ENCODE measurements at places on chromosomes 2 and 18.

DNA sequence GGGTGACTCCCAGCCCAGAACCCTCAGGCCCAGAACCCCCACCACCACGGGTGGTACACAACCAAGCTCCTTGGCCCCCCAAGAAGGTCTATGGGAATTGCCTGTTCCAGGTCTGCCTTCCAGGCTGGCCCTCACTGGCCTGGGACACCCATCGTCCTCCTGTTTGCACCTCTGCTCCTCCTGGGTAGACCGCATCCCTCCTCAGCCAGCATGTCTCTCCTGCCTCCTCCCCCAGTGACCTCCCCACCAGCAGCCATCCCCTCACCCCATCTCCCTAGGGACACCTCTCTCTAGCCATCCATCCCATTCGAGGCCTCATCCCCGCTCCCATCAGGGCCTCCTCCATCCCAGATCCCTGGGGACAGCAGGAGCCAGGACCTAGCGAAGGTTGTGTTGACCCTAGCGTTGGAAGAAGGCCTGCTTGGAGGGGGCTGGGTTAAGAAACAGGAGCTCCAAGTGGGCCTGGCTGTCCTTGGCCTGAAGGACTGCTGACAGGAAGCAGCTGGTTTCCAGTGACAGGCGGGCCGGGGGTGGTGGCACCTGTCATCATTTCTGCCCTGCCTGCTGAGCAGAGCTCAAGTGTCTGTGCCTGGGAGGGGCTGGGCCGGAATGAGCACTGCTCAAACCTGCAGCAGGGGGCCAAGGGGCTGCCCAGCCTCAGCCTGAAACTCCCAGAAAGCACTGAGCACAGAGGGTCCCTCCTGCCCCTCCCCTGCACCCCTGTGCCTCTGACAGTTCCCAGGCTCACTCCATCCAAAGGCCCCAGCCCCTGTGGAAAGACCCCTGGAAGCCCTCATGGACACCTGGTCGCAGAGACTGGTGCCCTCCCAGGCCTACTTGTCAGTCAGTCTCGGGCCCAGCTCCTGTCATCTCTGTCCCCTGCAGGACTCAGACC, 96.0 kb upstream of the OTOS start:
- DNase-seq: no peak

DNA sequence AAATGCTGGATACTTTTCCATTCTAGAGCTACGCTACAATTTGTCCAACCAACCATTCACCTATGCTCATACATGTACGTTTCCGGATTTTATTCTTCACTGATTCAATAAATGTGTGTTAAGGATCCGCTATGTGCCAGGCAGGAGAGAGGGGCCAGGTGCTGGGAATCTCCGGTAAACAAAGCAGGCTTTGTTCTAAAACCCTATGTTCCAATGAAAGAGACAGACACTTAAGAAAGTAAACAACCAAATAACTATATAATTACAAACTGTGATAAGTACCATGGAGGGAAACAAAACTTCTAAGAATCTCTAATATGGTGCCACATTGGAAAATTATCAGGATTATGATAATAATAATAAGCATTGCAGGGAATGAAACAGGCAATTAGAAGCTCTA, 22.2 kb upstream of the POMC start:
- DNase-seq: no peak

- no peak for DNase-seq
Measured at GRCh38 chr2:180694445-180695421, 285.7 kb upstream of the UBE2E3 start.

DNA sequence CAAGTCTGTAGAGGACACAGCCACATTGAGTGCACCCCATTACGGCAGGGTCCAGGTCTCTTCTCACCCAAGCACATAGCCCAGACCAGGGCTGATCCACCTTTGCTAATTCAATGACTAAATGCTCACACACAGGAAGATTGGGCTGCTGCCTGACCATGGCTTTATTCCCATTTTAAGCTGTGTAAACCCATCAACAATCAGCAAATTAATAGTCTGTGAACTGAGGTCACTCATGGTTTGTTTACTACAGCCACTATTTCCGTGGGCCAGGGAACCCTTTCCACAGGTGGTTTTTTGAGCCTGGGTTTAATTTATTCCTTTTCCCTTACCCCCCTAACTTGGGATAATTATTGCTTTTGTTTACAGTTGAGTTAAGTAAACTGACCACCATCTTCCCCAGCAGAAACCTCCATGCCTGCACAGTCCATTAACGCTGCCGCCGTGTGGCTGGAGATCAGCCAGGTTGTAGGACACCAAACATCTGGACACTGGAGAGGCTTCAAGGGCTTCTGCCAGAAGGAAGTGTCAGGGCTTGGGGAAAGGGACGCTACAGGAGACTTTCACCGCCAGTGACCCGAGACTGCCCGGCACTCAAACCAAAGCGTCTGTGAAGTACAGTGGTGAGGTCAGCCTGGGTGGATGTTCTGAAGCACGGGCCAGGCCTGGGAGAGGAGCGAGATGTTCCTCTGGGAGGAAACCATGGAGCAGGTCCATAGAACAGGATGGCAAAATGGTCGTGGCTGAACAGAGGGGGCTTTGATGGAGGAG, 282.9 kb downstream of the DYSF start:
- DNase-seq: no peak

DNA sequence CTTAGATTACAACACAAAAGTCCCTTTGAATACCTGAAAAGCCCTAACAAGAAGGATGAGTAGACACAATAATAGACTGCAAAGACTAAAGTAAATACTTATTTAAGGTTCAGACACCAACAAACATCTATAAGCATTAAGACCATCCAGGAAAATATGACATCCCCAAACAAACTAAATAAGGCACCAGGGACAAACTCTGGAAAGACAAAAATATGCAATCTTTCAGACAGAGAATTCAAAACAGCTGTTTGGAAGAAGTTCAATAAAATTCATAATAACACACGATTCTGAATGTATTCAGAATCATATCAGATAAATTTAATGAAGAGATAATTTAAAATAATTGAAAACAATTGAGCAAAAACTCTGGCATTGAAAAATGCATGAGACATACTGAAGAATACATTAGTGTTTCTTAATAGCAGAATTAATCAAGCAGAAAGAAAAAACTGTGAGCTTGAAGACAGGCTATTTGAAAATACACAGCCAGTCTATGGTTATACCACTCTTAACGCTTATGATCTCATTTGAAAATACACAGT, 1388.8 kb downstream of the DSC3 start:
- no peak for DNase-seq

DNA sequence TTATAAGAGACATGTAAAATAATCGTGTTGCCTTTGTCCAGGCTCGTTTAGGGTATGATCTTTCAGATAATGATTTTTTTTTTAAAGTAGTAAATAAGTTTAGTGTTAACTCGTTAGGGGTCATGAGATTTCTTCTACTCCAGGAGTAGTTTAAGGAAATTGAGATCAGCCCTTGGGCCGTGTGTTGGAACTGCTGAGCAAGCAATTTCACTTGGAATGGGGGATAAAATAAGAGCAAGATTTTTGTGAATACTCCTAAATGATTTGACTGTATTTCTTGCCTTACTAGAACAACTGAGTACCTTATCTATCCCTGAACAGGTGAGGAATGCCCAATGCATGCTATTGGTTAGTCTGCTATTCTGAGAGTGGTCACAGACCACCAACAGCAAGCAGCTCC, 102.2 kb upstream of the SERPINE2 start:
- no peak for DNase-seq

- DNase-seq: peak; percentile 17
Measured at GRCh38 chr2:133497270-133497893, 70.9 kb downstream of the NCKAP5 start.

DNA sequence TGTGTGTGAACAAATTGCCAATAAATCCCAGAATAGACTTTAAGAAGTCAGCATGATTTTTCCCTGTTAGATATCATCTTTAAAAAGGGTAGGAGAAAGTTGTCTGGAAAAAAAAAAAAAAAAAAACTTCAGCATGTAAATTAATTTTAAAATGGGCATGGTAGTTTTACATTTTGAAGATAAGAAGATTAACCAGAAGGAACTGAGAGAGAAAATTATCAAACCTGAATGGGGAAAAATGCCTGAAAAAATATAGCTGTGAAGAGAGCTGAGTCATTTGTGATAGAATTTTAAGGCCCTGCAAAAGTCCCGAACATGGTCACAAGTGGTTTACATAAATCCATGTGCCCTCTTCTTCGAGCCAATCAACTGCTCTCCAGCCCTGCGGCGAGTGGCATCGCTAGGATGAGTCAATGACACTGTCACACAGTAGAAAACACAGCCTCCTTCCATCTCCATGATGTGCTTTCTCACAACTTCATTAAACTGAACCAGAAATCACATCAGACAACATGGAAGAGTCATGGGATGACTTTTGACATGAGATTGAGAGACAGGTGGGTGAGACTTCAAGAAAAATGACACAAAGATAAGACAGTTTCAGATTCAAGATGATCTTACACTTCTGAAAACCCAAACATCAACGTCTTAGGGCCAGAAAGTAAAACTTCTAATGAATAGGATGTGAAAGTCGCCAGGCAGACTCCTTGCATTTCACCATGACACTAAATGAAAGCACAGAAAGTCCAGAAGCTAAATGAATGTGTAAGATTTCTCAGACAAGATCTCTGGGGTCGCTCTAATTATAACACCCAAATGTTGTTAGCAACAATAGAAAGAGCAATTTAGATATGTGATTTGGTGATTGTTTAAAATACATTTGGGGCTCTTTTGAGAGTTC, 273.0 kb upstream of the ID2 start:
- DNase-seq: no peak

Data from AG08395 (cell line).